ENCODE measurements at places on chromosomes 1 and 21.

GRCh38 chr1:200837931-200838571 is 34.7 kb upstream of the GPR25 start:
- no peaks in the 10 kb centered on the region for H3K4me1 ChIP-seq
- peaks cover 13% of the 10 kb centered on the region for H3K36me3 ChIP-seq
- peak; percentile 57 for DNase-seq

DNA sequence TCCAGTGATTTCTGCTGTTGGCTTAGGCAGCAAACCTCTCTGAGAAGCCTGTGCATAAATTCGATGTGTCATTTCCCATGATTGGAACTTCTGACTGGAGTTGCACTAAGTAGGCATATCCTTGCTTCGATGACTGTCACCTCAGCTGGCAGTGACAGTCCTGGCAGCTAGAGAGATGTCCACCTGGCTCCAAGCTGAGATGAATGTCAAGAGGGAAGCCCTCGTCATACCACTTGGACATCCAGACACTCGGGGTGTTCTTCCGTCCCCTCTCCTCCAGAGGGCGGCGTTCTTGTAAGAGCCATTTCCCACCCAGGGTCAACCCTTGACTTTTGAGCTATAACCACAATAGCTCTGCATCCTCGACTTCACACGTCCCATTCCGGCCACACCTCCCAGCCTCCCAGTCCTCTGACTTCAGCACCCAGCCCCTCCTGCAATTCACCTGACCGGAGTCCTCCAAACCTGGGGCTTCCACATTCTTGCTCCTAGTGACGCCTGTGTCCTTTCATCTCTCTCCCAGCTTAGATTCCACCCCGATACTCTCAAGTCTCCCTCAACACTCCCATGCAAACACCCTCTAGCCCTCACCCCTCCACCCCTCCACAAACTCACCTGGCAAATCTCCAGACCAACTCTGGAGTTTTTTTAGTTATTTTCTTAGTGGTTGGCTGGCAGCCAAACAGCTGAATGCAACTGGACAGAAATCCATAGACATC is 17.3 kb downstream of the CA6 start:
- no peak overlapping the region for H3K4me3 ChIP-seq
- H3K36me3 ChIP-seq, result no peaks in the 10 kb centered on the region
- peak; percentile 16 for DNase-seq
- H3K4me1 ChIP-seq, result no peaks in the 10 kb centered on the region

DNA sequence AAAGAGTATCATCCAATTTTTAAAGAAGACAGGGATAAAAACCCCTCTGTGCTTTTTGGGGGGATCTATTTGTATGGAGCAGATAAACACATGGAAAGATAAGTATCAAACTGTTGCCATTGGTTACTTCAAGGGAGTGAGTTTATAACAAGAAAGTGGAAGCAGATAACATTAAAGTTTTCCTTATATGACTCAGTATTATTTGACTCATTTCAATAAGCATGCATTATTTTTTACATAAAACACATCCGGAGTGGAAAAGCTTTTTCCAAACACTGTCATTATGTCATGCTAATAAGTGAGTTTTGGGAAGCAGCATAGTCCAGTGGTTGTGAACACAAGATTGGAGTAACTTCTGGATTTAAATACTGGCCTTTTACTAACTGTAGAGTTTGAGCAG is 452.2 kb downstream of the LTN1 start:
- no peaks in the 10 kb centered on the region for H3K27me3 ChIP-seq
- H3K4me1 ChIP-seq, result no peaks in the 10 kb centered on the region
- no peak overlapping the region for H3K27ac ChIP-seq
- H3K36me3 ChIP-seq, result no peaks in the 10 kb centered on the region
- no peak overlapping the region for H3K4me3 ChIP-seq
- no peak for DNase-seq

DNA sequence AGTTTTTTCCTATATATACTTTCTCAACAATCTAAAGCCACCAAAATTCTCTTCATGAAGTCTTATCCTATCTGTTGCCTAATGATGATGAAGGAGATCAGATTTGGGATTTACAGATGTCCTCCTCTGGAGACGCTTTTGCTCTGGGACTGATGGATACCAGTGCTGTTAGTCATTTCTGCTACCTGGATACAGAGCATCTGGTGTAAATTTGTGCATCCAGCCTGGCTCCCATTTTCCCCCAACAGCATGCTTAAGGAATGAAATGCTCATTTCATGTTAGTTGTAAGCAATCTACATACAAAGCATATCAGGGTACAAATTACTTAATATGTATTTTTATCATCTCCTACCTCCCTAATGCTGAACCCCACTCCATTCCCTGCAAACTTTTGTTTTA is 57.7 kb downstream of the HNRNPR start:
- no peaks in the 10 kb centered on the region for H3K4me1 ChIP-seq
- peaks cover 8% of the 10 kb centered on the region for H3K36me3 ChIP-seq
- peak; percentile 32 for DNase-seq
- H3K27me3 ChIP-seq, result no peaks in the 10 kb centered on the region

GRCh38 chr1:98164509-98164908 is 243.7 kb upstream of the DPYD start:
- no peaks in the 10 kb centered on the region for H3K27me3 ChIP-seq
- no peak for DNase-seq
- no peak overlapping the region for H3K27ac ChIP-seq
- H3K4me1 ChIP-seq, result no peaks in the 10 kb centered on the region
- H3K36me3 ChIP-seq, result no peaks in the 10 kb centered on the region

- H3K4me3 ChIP-seq, result no peak overlapping the region
- no peaks in the 10 kb centered on the region for H3K4me1 ChIP-seq
- DNase-seq, result no peak
- no peaks in the 10 kb centered on the region for H3K27me3 ChIP-seq
- no peaks in the 10 kb centered on the region for H3K36me3 ChIP-seq
These were observed 178.0 kb upstream of the AJAP1 start for GRCh38 chr1:4476394-4476793.

- H3K4me3 ChIP-seq, result no peak overlapping the region
- H3K27me3 ChIP-seq, result no peaks in the 10 kb centered on the region
- no peak overlapping the region for H3K27ac ChIP-seq
- peaks cover 2% of the 10 kb centered on the region for H3K36me3 ChIP-seq
- DNase-seq, result no peak
- H3K4me1 ChIP-seq, result peaks cover 21% of the 10 kb centered on the region
These were observed 22.7 kb downstream of the NCF2 start for GRCh38 chr1:183567584-183567983.

DNA sequence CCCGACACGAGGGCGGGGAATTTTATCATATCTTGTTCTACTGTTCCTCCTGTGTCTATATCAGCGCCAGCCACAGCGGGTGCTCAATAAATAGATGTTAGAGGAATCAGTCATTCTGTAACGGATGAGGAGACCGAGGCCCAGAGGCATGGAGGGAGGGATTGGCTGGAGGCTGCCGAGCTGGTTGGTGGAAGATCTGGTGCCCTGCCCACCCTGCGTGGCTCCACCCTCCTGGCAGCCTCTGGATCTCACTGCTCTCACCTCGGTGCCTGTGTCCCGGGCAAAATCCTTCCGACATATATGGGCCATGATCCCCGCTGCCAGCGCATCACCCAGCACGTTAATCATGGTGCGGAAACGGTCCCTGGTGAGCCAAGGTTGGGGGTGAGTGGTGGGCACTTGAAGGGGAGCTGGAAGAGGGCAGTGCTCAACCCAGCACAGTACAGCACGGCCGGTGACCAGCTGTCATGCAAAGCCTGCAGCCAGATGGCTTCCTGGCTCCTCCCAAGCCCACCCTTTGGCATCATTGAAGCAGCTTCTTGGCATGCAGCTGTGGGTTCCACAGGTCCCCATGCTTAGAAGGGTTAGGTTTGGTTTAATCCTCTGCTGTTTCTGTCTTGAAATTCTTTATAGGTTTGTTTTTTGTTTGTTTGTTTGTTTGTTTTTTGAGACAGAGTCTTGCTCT is 26.7 kb downstream of the PODN start:
- H3K4me1 ChIP-seq, result peaks cover 3% of the 10 kb centered on the region
- H3K36me3 ChIP-seq, result no peaks in the 10 kb centered on the region
- DNase-seq, result no peak

GRCh38 chr1:31413405-31414001 is 490 bp downstream of the SERINC2 start:
- peak; percentile 53 for DNase-seq
- H3K27ac ChIP-seq, result peak overlapping the region; percentile 4
- no peaks in the 10 kb centered on the region for H3K27me3 ChIP-seq
- peaks cover 6% of the 10 kb centered on the region for H3K36me3 ChIP-seq

DNA sequence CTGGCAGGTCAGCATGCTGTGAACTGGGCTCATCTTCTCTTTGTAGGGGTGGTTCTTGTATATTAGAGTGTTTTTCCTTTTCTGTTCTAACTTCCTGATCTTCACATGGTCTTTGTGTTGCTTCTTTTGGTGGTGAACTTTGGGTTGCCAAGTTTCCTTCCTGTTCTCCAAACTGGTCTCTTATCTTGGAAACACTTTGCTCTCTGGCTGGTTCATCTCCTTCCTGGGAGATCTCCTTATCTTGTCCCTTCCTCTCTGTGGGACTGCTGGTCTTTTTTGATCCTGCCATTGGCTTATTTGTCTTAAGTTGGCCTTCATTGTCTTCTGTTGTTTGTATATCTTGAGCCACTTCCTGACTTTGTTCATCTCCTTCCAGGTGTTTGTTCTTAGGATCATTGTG is 2.1 kb downstream of the TCHHL1 start:
- no peak overlapping the region for H3K4me3 ChIP-seq
- H3K36me3 ChIP-seq, result no peaks in the 10 kb centered on the region
- H3K27ac ChIP-seq, result no peak overlapping the region
- H3K4me1 ChIP-seq, result no peaks in the 10 kb centered on the region
- DNase-seq, result no peak

- no peaks in the 10 kb centered on the region for H3K4me1 ChIP-seq
- no peaks in the 10 kb centered on the region for H3K36me3 ChIP-seq
- no peaks in the 10 kb centered on the region for H3K27me3 ChIP-seq
- no peak overlapping the region for H3K27ac ChIP-seq
- H3K4me3 ChIP-seq, result no peak overlapping the region
- no peak for DNase-seq
These were observed 91.7 kb downstream of the UBE2U start for GRCh38 chr1:64295136-64295535.

DNA sequence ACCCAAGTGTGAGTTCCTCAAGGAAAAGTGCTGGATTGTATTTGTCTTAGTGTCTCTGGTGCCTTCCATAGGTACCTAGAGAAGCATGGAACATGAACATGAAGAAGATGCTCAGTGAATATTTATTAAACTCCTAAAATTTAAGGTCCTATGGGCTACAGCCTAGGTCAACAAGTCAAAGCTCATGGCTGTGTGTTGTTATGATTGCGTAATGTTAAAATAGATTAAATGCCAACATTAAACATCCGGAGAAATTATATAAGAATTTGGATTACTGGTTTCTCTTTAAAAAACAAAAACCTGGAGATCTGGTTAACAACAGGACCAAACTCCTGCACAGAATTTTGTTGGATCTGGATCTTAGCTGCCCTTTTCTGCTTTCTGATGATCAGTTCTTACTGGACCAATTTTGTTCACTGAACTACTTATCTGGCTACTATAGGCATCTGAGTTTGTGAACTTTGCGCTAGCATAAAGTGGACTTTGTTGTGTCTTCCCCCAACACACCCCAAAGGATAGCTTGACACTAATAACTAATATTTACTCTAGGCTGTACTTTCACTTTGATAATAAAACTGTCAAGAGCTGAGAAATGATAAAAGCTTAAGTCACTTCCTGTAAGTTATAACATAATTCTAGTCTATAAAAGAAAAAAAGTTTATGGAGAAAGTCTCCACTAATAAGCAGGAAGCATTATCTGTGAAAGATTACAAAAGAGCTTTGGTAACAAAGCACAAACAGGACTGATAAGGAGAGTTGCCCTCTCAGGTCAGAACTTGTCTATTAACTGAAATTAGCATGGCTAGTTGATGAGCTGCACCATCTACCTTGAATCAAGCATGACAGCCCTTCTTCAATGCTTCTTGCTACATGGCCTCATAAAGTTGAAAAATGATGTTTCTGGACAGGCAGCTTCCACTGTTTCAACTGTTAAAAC is 20.7 kb downstream of the F5 start:
- DNase-seq, result no peak
- H3K4me1 ChIP-seq, result no peaks in the 10 kb centered on the region
- no peaks in the 10 kb centered on the region for H3K27me3 ChIP-seq
- no peak overlapping the region for H3K4me3 ChIP-seq

GRCh38 chr1:54959241-54959640 is 21.2 kb upstream of the TMEM61 start:
- no peak for DNase-seq
- H3K36me3 ChIP-seq, result no peaks in the 10 kb centered on the region
- H3K4me1 ChIP-seq, result peaks cover 5% of the 10 kb centered on the region
- H3K27me3 ChIP-seq, result no peaks in the 10 kb centered on the region
- no peak overlapping the region for H3K27ac ChIP-seq
